ENCODE measurements at places on chromosomes 3 and 15.

DNA sequence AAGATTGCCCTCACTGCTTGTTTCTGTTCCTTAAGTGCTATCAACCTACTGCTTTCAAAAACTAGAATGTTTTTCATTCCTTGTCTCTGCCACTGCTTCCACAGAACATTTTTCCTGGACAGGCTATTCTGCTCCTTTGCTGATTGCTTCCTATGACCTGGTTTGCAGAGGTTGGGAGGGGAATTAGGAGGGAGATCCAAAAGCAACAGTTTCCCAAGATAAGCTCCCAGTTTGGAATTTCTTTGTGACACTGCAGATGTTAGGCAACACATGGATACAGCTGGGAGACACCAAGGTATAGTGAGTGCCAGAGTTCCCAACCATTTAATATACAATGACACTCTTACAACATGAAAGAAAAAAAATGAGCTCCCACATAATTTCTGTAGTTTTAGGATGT, 1036.5 kb downstream of the ROBO2 start:
- no peak for DNase-seq

DNA sequence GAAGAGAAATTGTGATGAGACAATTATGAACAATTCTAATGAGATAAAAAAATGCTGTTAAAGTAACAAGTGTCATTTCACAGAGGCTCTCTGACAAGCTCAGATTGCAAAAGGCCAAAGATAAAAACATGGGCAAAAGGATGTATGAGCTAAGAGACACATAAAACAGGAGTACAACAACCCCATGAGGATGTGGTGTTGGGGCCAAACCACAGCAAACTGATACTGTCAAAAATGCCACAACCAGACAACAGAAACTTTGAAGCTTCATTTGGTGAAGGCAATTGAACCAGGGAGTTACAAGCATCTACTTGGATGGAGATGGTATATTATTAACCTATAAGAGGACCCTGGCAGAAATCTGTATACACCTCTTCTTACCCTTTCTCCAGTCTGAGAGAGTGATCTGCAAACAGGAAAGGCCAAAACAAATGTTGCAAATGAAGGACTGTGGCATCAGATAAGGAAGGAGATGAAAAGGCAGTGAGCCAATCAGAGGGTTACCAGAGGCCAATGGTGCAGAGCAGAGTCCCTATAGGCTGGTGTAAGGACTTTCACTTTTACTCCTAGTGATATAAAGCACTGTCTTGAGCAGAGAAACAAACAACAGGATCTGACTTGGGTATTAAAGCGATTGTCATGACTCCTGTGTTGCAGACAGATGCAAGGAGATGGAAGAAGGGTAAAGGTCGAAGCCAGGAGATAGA, 659.0 kb downstream of the NTRK3 start:
- no peak for DNase-seq

DNA sequence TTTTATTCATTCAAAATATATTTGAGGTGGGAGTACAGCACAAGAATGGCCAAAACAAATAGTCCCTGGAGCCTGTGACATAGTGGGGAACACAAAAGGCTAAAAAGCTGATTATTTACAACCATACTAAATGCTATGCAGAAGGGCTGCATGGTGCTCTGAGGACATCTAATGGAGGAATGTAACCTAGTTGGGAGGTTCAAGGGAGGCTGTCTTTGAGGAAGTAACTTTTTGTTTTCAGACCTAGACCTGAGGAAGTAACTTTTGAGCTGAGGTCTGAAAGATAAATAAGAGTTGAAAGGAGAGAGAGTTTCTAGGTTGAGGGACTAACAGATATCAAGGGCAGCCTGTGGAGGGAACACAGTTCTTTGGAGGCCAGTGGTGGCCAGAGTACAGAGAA, 34.8 kb upstream of the RASA2 start:
- DNase-seq: no peak

GRCh38 chr3:178083906-178084866, 452.1 kb upstream of the KCNMB2 start:
- DNase-seq: no peak

GRCh38 chr15:100341239-100341749, 481 bp downstream of the ADAMTS17 start:
- DNase-seq: no peak

DNA sequence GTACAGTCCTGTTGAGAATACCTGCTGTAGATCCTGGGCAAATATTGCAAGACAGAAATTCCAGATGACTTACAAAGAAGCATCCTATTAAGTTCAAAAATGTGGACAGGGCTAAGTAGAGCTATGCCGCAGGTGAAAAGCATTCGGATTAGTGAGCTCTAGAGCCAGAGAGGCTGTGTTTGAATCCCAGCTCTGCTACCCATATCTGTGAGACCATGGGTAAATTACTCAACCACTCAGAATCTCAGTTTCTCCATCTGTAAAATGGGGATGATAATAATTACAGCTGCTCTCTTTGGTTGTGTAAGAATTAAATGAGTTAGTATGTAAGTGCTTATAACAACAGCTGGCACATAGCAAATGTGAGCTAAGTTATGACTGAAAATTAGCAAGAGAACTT, 3.9 kb downstream of the ADAMTS7 start:
- DNase-seq: no peak

- DNase-seq: no peak
These were observed 31.7 kb downstream of the BHLHE40 start for GRCh38 chr3:5010706-5011554.

- DNase-seq: no peak
These were observed 418.5 kb downstream of the SHQ1 start for GRCh38 chr3:72429589-72430353.

DNA sequence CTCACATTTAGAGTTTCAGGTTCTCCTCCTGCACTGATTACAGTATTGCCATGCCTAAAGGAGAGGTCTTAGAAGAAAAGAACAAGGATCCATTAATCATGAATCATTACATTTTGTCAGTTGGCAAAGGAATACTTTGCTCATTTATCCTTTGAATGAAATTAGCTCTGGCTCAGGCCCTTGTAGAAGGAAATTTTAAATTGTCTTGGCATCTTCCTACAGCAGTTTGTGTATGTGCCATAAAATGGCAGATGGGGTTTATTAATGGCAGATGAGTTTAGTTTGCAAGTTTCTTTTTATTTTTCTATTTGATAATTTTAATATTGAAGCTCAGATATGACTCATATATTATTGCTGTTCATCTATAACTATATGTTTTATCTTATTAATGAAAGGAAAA, 181.2 kb upstream of the EPHA3 start:
- no peak for DNase-seq

DNA sequence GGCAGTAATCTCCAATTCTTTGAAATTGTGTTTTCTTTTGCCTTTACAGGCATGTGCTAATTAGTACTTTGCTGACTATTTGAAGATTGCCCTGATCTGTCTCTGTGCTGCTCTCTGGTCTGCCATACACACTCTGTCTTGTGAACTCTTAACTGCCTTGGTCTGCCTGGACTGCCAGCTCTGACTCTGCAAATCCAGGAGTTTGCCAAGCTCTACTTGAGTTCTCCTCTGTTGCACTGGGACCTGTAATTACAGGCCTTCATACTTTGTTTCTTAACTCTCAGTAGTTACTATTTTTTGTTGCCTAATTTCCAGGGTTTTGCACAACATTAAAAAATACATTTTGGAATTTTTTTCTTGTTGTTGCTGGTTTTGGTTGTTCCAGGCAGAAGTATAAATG, 155.0 kb downstream of the RSRC1 start:
- DNase-seq: no peak

DNA sequence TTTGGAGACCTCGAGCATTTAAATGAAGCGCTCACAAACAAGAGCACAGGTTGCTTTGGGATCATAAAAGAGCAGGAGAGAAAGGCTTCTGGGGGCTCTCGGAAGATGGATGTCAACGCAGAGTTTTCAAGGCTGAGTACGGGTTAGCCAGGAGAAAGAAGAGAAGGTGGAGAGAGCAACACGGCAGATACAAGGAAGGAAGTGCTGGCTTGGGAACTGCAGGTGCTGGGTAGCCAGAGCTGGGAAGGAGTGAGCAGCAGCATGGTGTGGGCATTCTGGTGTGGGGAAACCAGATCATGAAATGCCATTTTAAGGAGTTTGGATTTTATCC, 580 bp upstream of the RUBCN start:
- no peak for DNase-seq

DNA sequence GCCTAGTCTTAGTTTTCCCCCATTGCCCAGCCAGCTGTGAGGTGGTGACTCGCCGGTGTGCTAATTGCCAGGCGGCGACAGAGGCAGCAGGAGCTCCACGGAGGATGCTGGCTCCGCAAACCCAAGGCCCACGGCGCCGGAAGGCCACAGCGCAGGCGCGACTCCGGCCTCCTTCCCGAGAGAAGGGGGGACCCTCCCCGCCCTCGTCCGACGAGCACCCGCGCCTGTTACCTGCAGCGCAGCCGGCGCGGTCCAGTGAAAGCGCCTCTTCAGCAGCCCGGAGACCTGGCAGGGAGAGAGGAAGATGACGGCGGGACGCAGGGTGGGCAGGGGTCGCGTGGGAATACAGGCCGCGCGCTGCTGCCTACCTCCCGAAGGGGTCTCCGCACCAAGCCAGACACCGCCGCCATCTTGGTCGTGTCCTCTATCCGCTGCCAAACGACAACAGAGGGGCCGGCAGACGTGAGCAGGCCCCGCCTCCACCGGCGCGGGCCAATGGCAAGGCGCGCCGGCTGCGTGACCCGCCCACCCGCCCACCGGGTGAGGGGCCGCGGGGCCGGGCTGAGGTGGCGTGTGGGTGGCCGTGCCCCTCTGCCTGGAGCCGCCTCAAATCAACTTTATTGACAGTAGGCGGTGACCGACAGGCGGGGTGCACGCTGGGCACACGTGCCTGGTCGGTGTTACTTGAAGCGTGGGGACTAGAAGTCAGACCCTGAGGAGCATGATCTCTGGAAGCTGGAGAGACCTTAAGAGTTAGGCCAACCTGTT, at the start of gene PDHB:
TSS of gene PDHB (minus strand) at position 433 of the 768 bp plus-strand sequence. CDS start at position 410, 23 bp downstream.
- DNase-seq: no peak

GRCh38 chr3:107524326-107524840, 1.6 kb downstream of the BBX start:
- DNase-seq: no peak

- no peak for DNase-seq
These were observed 228.4 kb downstream of the DIPK2A start for GRCh38 chr3:144200004-144200403.

GRCh38 chr3:153440311-153440710, 278.3 kb downstream of the RAP2B start:
- DNase-seq: no peak

DNA sequence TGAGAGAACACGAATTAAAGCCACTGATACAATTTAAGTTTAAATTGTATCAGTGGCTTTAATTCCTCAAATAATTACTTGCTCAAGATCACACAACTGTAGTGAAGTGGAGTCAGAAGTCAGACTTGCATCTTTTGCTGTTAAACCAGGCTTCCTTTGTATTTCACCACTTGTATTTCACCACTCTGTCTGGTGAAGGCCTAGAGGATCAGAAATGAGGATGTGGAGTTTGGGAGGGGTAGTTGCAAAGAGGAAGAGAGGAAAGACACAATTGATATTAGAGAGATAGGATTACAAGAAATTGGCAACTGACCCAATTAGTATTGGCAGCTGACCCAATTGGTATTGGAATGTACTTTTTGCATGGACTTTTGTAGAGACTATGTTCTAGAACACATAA, 288.1 kb upstream of the GPR149 start:
- no peak for DNase-seq

DNA sequence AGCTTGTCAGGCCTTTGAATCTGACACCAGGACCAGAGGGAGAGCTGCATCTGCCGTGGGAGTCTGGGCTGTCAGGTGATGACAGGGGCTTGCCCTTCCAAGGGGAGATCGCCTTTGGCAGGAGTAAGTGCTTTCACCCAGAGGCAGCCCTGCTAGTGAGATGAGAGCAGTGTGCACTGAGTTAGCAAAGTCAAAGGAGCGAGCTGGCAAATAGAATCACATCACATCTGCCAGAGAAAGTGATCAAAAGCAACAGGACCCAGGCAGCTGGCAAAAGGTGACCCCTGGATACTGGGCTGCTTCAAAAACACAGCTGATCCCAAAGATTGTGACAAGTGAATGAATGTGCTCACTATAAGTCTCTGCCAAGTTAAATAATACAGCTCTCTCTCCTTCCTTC, 36.1 kb upstream of the PYDC2 start:
- DNase-seq: no peak

DNA sequence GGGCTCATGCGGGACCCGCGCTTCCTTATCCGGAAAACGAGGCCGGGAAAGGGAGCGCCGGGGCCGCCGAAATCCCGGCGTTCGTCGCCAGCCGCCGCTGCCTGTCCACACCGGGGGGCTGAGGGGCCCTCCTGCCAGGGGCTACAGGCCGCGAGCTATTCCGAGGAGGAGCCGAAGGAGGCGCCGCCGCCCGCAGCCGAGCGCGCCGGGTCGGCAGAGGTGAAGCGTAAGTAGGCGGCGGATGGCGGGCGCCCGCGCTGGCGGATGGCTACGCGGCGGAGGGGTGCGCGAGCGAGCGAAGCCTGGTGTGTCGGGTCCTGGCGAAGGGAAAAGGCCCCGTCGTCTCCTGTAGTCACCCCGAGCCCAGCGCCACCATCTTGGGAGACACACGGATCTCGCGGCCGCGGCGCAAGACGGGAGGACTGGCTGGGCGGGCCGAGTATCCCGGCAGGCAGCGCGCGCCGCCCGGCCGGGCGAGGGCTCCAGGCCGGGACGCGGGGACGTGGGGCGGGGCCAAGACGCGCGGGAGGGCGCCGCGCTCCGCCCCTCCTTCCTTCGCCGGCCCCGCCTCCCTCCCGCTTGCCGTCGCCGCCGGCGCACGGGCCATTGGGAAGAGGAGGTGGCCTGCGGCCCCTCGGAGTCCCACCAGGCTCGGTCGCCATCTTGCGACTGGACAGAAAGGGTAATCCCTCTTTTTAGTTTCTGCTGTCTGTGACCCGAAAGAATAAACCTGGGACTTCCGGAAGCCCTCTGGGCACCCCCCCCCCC, at the start of gene UBE3A:
TSS of gene UBE3A (minus strand) at position 424 of the 768 bp plus-strand sequence. CDS start 29,917 bp downstream, outside the sequence.
- DNase-seq: peak; percentile 38

DNA sequence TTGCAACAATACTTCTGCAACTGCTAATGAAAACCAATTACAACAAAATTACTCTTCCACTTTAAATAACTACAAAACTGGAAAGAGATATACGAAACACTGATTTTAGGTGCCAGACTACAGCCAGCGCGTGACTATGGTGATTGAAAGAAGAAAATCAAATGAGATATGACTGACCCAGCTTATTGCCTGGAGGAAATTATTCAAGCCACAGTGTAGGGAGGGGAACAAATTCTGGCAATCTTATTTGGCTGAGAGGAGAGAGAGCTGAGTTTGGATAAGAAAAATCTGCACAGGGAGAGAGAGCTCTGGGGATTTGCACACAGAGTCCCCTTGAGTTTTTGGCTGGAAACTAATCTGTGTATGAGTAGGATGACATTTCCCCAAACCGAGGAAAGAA, 470.3 kb upstream of the FRG2C start:
- DNase-seq: no peak

DNA sequence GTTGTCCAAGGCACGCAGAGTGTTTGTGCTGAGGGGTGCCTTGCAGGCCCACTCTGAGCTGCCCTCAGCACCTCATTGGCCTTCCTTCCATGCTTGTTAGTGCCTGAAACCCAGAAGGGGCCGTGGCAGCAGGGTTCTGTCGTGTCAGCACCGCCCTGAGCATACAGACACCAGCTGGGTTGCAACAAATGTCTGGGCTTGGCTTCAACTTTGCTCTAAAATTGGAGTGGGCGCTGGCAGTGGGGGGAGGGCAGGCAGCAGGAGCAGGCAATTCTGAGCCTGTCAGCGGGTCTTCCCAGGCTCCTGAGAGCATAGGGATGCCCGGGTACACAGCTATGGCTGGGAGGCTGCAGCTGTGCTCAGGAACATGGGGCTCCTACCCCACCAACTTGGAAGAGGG, 464.3 kb downstream of the EPHA3 start:
- no peak for DNase-seq
